ENCODE measurements at places on chromosomes 2 and 18.

DNA sequence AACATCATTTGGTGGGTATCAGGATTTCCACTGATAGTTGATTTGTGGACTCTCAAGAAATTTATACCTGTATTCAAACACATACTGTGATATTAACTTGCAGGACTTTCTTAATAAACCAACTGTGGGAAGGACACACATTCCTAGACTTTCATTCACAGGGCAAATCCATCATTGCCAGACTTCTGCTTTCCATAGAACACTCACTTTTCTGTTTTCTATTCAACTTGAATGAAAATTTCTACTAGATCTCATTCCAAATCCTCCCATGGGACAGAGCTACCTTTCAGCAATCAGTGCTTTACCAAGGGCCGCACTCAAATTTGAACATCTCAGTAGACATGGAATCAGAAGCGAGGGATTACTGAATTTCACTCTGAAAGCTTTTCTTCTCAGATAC lies 612.5 kb downstream of the IRS1 start:
- no peak for DNase-seq
- no peaks in the 10 kb centered on the region for H3K4me1 ChIP-seq
- no peaks in the 10 kb centered on the region for H3K27me3 ChIP-seq
- H3K27ac ChIP-seq, result no peak overlapping the region

DNA sequence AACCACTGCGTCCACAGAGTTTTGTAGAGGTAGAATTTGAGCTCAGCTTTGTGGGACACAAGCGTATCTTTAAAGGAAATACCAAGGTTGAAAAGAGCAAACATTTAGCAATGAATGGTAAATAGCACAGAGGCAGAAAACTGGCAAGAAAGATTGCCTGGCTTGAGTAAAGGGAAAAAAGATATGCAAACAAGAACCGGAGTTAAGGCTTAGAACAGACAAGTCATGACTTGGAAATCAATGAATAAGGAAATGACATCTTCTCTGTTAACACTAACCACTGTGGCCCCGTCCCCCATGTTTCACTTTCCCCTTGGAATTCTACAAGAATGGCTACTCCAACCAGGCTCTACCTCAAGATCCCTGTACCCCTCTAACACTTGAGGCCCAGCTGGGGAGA lies 3.8 kb downstream of the STAM2 start:
- peaks cover 38% of the 10 kb centered on the region for H3K4me1 ChIP-seq
- no peak overlapping the region for H3K4me3 ChIP-seq
- peaks cover 13% of the 10 kb centered on the region for H3K36me3 ChIP-seq
- no peak for DNase-seq

GRCh38 chr2:230873661-230874401 lies 9.1 kb downstream of the ITM2C start:
- DNase-seq, result peak; percentile 38
- H3K4me3 ChIP-seq, result no peak overlapping the region

- no peak overlapping the region for H3K27ac ChIP-seq
- no peak overlapping the region for H3K4me3 ChIP-seq
- no peak for DNase-seq
- no peaks in the 10 kb centered on the region for H3K36me3 ChIP-seq
- H3K27me3 ChIP-seq, result no peaks in the 10 kb centered on the region
Measured at GRCh38 chr2:56334622-56335021, 150.8 kb downstream of the CCDC85A start.

GRCh38 chr2:118975133-118975532 lies 33.1 kb downstream of the MARCO start:
- DNase-seq, result no peak
- no peaks in the 10 kb centered on the region for H3K27me3 ChIP-seq
- no peaks in the 10 kb centered on the region for H3K4me1 ChIP-seq
- no peaks in the 10 kb centered on the region for H3K36me3 ChIP-seq
- H3K4me3 ChIP-seq, result no peak overlapping the region

DNA sequence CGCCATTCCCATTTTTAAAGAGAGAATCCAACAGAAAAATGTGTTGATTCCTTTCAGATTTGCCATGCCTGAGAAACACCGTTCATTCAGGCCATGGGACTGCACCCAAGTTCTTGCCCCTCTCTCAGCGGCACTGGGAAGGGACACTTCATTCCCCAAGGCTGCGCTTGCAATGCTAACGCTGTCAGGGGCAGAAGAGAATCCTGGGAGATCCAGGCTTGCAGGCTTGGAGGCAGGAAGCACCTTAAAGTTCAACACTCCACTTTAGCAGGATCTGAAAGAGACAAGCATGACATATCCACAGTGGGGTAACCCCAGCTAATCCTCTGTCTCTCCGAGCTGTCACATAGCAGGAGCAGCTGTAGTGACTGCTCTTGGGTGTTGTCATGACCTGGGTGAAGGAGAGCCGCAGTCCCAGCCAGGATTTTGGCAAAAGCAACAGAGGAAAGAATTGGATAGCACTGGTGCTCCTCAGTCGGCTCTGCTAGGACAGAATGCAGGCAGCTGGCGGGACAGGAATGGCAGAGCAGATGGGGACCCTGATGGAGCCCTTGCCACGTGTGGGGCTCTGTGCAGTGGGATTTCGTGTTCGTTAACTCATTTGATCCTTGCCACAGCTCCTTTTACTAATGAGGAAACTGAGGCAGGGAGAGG lies 22.0 kb upstream of the ODC1 start:
- no peaks in the 10 kb centered on the region for H3K36me3 ChIP-seq
- H3K4me1 ChIP-seq, result no peaks in the 10 kb centered on the region

All from activated CD8-positive, alpha-beta memory T cell treated with anti-CD3 and anti-CD28 coated beads, Interleukin-2, amount 10 ng/mL, durations not matched to agents 7 days and 5 days (primary cell).